Hepatic stellate cell (primary cell): ENCODE measurements at places on chromosomes 7 and 10.
A peak's percentile ranks its signal among the peaks of the same experiment; 100 is the strongest.

DNA sequence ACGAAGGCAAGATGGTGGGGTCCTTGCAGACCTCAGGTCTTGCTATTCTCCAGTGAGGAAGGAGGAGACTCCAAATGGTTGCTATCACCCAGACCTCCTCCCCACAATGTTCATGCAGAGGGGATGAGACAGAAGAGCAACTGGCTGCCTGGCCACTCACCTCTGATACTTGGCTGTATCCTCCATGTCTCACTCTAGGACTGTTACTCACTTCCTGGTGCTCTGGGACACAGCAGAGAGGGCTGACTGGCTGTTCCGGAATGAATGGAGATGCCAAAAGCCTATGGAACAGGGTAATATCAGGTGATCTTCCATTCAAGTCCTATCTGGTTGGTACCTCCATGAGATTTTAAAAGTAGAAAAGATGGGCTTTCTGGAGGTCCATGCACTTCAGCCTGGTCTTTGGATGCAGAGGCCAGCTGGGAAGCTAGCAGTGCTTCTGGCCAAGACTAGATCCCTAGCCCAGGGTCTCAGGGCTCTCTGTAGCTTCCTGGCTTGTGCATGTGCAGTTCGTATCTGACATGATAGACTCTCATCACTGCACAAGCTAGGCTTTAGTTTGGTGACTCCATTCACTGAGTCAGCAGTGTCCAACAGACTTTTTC is 27.0 kb upstream of the ABI1 start:
- peak; percentile 9 for DNase-seq

GRCh38 chr7:3951316-3952055 is 650.4 kb downstream of the SDK1 start:
- no peak for DNase-seq

GRCh38 chr7:117025891-117026290 is 72.6 kb downstream of the ST7 start:
- DNase-seq = no peak

- no peak for DNase-seq
Observed at GRCh38 chr10:17349717-17350116, 104.7 kb downstream of the ST8SIA6 start.
